COR-L47 (cell line): ENCODE measurements at places on chromosomes 16 and 17.
A peak's percentile ranks its signal among the peaks of the same experiment; 100 is the strongest.

DNA sequence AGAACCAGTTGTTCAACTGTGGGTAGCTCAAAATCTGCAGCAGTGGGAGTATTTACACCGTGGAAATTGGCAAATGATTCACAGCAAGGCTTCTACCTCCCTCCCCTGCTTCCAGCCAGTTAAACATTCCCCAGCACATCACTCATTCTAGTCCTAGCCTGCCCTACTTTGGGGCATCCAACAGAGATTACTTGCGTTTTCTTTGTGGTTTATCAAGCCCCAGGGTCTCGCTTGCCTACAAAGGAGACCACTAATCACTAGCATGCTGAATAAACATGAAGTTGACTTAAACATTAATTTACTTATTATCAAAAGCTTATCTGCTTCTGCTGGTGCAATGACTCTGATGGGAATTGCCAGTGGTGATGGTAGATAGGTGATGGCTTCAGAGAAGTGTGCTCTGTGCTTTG is 94.5 kb downstream of the MARF1 start:
- DNase-seq, result no peak

DNA sequence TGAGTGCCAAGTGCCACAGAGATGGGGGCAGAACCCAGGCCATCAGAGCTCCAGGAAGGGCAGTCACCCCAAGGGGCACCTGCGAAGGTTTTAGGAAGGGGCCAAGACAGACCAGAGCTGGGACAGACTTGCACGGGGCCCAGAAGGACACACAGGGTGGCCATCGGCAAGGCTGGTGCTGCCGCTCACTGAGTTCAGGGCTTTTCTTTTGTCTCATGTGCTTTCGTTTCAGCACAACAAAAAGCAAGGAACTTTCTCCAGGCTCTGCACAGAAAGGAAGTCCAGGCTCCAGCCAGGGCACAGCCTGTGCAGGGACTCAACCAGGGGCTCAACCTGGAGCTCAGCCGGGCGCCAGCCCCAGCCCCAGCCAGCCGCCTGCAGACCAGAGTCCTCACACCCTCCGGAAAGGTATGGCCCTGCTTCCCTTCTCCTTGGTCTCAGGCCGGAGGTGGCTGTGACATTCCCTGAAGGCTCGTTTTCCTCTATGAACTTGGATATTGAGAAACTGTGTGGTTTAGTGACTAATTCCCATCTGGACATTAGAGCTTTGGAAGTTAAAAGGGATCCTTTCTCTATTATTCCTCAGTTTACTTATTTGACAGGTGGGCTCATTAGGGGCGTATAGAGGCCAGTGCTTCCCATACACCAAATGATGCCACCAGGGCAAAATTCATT is 37.9 kb downstream of the ELAC2 start:
- DNase-seq, result no peak

- DNase-seq, result no peak
Measured at GRCh38 chr17:7849130-7849750, 5.6 kb upstream of the TMEM88 start.

GRCh38 chr17:43846963-43847371 is at the start of gene CD300LG:
TSS of gene CD300LG (plus strand) at chr17:43847176. CDS start at chr17:43847217, 41 bp downstream.
- no peak for DNase-seq

DNA sequence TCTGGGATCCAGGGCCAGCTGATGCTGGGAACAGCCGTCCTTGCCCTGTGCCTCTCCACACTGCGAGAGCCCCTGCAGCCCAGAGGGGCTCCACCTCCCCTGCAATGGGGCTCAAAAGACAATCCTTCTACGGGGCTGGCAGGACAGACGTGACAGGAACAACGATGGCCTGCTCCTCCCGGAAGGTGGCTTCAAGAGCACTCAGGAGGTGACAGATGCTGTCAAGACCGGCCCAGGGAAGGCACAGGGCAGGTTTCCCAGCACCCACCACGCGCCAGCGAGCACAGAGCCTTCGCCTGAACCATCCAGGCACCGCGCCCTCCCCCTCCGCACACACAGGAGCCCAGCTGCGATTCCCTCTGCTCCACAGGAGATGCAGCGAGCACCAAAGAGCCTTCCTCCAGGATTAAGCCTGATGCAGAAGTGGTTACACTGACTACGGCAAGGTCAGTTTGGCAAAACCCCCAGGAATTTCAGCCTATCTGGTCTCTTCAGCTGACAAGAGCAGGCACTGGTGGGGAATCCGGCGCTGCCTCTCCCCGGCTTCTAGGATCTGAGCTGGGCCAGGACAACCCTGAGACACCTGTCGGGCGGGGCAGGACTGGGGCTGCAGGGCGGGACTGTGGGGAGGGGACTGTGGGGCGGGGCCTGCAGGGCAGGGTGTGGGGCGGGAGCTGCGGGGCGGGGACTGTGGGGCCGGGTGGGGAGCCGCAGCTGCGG is 103.4 kb downstream of the ZNF778 start:
- DNase-seq, result peak; percentile 77

GRCh38 chr17:2892305-2892971 is 96.2 kb downstream of the RAP1GAP2 start:
- DNase-seq, result no peak

DNA sequence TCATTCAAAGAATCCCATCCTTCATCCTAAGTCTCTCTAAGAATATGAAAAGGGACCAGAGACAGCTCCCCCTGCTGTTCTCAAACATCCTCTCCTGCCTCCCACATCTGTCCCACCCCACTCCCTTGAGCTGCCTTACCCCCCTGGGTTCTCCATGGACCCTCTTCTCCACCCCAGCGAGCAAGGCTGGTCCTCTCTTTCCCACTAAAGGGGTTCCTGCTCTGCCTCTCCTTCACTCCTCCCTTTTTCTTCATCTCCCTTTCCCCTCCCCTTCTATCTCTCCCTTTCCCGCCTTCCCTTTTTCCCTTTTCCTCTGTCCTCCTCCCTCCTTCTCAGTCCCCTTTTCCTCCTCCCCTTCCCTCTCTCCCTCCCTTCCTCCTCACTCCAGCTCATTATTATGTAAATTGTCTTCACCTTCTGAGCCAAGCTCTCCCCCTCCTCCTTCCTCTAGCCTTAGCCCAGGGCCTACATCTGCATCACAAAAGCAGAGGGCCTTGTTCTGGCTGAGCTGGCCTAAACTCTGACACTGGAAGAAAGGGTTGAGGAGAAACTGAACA is 90.0 kb downstream of the GNAO1 start:
- peak; percentile 63 for DNase-seq

DNA sequence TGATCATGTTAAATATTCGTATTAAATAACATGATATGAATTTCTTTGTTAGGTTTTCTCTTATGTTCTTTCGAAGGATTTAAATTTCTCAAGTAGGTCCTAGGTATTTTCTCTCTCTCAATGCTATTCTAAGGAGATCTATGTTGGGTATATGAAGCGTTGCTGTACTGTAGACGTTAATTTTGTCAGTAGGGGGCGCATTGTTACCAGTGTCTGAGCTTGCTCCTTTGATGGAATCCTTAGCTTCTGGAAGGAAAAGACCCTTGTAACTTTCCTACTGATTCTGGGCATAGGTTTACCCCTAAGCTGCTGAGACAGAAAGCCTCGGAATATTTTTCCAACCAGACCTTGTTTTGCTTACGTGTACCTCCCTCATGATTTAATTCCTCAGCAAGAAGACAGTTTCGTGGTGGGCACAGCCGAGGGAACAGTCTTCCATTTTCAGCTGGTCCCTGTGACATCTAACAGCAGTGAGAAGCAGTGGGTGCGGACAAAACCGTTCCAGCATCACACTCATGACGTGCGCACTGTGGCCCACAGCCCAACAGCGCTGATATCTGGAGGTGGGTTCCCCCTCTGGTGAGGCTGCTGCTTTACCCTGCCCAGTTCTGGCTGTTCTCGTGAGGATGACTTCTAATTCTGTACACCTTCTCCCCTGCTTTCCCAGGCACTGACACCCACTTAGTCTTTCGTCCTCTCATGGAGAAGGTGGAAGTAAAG is 17.9 kb downstream of the UTP4 start:
- DNase-seq, result peak; percentile 68

GRCh38 chr16:72739577-72739976 is 308.4 kb downstream of the ZFHX3 start:
- DNase-seq, result no peak

DNA sequence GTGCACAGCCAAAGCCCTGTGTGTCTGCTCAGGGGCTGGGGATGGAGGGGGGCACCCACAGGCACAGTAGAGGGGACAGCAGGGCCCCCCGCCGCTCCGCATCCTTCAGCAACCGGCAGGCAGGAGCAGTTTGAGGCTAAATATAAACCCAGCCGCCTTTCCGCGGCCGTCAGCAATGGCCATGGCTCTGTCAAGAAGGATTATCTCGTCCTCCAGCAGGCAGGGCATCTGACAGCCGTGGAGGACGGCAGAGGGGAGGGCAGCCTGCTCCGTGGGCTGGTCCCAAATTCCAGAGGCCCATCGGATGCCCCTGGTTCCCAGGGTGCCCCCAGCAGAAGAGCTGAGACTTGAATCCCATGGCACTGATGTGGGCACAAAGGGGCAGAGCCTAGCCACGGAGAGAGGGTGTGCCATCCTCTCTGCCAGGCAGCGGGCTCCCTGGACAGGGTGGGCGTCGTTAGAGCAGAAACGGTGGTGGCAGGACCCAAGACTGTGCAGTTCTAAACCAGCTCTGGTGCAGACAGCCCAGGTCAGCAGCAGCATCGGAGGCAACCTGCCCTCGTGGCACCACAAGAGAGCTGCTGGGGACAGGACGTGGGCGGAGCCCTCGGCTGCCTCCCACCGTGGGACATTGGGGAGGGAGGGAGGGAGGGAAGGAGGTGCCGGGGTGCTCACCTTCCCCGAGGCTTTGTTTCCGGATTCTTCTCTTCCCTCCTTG is 198.8 kb upstream of the CIBAR2 start:
- DNase-seq, result no peak

DNA sequence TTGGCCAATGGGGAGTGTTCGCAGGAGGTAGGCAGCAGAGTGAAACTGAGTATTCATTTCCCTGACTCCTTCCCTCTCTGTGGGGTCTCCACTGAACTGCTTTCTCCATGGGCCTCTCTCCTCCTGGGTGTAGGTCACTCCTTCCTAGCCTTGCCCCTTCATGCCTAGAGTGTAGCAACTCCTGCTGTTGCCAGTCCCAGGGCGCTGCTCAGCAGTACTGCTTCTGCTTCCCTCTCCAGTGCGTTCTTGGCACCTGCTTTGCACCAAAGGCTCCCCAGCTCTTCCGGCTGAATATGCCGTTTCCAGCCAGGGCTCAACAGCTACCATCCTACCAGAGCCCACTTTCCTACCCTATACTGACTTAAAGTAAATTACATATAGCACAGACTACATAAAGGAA is 92.2 kb downstream of the MAF start:
- no peak for DNase-seq

DNA sequence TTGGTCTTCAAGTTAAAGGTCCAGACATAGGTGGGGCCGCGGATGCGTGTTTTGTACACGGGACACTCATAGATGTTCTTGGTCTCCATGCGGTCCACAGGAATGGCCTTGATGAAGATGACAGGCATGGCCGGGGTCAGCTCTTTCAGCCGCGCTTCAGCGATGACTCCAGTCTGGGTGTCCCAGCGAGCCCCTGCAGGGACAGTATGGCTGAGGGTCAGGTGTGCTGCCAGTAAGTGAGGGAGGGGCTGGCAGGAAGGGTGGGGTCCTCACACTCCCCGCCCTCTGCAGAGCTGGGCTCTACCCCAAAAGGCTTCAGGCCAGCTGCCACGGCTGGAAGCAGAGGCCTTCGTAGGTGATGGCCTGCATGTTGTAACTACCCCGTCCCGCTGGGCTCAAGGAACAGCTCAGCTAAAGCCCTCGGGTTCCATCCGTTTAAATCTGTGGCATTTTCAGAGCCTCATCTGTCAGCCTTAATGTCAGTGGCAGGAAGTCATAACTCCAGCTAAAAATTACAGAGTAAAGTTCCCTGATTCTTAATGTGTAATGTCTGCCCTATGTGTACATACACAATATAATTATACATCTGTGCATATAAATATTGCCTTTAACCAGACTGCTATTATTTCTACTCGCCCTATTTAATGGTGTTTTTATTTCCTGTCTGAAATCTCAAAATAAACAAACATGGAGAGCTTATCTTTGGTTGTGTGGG is 45.7 kb downstream of the PGS1 start:
- no peak for DNase-seq

DNA sequence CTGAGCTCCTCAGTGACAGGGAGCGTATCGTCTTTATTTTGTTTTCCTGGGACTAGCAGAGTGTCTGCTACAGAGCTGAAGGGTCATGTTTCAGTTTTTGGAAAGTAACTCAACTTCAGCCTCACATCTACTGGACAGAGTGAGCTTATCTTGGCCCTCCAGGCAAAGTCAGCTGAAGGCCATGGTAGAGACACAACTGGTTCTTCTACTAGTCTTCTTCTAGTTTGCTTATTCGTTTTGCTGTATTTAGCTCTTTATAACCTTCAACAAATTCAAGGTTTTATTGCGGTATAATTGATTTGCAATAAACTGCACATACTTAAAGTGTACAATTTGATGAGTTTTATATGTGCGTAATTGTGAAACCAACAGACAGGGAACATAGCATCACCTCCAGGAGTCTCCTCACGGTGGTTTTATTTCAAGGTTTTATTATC is 6.1 kb upstream of the PRKCA start:
- no peak for DNase-seq

- DNase-seq, result no peak
Measured at GRCh38 chr17:35046740-35047283, 16.7 kb downstream of the RFFL start.

DNA sequence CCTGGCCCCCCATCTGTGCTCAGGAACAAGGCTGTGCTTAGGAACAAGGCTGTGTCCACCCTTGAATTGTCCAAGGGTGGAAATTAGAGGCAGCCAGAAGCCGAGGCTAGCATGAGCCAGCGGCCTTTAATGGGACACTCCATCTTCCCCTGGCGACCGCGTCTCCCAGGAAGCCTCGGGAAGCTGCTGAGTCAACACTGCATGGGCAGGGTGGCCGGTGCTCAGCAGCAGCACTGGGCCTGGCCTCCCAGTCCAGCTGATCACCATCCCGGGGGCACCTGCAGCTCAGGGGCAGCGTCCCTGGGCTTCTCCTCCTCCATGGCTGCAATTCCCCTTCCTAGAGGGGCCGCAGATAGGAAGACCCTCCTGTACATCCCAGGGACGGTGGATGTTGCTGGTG is 180.8 kb downstream of the ENGASE start:
- no peak for DNase-seq

DNA sequence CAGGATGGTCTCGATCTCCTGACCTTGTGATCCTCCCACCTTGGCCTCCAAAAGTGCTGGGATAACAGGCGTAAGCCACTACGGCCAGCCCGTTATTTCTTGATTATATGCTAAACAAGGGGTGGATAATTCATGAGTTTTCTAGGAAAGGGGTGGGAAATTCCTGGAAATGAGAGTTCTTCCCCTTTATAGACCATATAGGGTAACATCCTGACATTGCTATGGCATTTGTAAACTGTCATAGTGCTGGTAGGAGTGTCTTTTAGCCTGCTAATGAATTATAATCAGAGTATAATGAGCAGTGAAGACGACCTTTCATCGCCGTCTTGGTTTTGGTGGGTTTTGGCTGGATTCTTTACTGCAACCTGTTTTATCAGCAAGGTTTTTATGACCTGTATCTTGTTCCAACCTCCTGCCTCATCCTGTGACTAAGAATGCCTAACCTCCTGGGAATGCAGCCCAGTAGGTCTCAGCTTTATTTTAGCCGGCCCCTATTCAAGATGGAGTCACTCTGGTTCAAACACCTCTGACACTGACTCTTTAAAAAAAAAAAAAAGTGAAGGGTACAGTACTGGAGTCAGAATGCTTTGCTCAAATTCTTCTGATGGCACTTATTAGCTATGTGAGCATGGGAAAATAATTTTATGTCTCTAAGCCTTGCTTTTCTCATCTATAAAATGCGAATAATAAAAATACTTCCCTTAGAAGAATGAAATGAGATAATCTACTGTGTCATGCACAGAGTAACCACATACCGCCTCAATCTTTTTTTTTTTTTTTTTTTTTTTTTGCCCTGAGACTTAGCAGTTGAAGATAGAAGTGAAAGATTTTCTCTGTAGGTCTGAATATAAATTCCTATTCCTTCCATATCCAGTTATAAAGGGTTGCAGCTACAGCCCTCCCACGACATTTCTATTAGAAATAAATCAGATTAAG is 5.1 kb upstream of the CALCOCO2 start:
- DNase-seq, result no peak
